Kidney capillary endothelial cell (primary cell): ENCODE measurements at places on chromosomes 6 and 20.

- no peak for DNase-seq
These were observed 122.8 kb downstream of the CEBPB start for GRCh38 chr20:50313522-50313820.

GRCh38 chr6:160429620-160429895 is 81.4 kb downstream of the SLC22A3 start:
- no peak for DNase-seq

- no peak for DNase-seq
These were observed 190.2 kb downstream of the MOXD1 start for GRCh38 chr6:132210886-132211563.

DNA sequence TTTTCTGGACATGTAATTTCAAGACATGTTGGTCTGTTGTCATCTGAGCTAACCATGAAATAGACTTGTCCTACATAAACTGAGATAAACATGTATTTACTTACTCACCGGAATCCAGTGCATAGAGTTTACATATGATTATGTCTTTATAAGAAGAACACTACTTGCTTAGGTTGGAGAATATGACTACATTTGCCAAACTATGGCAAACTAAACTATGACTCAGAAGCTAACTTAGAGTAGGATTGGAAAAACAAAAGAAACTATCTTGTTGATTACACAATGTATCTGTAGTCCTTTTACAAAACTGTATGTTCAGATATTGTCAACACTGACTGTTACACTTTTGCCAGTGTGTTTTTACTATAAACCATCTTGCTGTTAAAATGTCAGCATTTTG is 113.3 kb downstream of the CRYBG1 start:
- no peak for DNase-seq

- DNase-seq, result no peak
These were observed 259.2 kb downstream of the ADGB start for GRCh38 chr6:146857980-146858347.

DNA sequence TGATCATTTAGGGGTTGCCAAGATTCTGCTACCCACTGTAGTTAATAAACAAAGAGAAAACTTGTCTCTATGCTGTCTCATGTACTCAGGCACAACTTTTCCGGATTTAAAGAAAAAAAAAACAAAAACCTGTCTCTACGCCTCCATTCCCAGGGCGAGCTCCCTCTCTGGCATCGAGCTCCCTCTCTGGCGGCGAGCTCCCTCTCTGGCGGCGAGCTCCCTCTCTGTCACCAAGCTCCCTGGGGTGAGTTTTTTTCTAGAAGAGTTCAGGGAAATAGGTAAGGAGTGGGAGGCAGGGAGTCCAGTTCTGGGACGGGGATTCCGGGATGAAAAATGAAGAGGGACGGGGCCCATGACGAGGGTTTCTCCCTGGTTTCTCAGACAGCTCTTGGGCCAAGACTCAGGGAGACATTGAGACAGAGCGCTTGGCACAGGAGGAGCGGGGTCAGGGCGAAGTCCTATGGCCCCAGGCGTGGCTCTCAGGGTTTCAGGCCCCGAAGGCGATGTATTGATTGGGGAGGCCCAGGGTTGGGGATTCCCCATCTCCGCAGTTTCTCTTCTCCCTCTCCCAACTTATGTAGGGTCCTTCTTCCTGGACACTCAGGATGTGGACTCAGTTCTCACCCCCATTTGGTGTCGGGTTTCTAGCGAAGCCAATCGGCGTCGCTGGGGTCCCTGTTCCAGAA is 16.5 kb upstream of the HLA-A start:
- DNase-seq, result no peak

DNA sequence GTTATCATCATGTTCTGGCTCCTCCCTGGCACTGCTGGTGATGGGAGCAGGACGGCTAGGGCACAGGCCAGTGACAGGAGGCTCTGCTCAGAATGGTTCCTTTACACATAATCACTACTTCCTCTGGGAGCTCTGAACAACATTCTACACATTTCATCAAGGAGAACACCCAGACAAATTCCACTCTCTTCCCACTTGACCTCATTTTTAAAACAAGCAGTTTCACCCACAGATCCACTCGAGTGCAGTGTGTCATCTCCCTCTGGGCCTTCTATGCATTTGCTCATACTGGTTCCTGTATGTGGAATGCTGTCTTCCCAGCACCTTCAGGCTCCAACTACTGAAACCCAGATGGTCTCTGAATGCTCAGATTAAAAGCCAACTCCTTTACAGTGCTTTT is 84.8 kb downstream of the ELOVL5 start:
- no peak for DNase-seq

GRCh38 chr6:43698584-43699349 is 11.2 kb upstream of the MRPS18A start:
- peak; percentile 21 for DNase-seq

DNA sequence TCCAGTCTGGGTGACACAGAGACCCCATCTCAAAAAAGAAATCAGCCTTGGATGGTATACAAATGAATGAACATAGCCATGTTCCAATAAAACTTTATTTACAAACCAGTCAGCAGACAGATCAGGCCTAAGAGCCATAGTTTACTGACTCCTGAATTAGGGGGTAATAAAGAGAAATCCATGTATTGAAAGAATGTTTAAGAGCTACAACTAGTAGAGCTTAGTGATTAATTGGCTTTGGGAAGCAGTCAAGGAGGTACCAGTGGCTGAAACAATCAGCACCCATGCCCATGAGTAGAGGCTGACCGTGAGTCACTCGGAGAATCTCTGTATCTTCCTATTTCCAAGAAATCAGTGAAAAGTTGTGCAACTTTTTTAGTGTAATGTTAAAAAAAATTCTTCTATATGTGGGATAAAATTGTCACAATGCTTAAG is 223.6 kb upstream of the RREB1 start:
- DNase-seq, result no peak

- DNase-seq, result no peak
These were observed 21.7 kb downstream of the ABHD12 start for GRCh38 chr20:25368976-25369375.

- DNase-seq, result no peak
These were observed 46.6 kb downstream of the PRSS35 start for GRCh38 chr6:83558975-83559374.

GRCh38 chr6:156515242-156515641 is 261.9 kb upstream of the ARID1B start:
- DNase-seq, result no peak

- DNase-seq, result no peak
These were observed 35.5 kb upstream of the MAFB start for GRCh38 chr20:40724566-40724965.

DNA sequence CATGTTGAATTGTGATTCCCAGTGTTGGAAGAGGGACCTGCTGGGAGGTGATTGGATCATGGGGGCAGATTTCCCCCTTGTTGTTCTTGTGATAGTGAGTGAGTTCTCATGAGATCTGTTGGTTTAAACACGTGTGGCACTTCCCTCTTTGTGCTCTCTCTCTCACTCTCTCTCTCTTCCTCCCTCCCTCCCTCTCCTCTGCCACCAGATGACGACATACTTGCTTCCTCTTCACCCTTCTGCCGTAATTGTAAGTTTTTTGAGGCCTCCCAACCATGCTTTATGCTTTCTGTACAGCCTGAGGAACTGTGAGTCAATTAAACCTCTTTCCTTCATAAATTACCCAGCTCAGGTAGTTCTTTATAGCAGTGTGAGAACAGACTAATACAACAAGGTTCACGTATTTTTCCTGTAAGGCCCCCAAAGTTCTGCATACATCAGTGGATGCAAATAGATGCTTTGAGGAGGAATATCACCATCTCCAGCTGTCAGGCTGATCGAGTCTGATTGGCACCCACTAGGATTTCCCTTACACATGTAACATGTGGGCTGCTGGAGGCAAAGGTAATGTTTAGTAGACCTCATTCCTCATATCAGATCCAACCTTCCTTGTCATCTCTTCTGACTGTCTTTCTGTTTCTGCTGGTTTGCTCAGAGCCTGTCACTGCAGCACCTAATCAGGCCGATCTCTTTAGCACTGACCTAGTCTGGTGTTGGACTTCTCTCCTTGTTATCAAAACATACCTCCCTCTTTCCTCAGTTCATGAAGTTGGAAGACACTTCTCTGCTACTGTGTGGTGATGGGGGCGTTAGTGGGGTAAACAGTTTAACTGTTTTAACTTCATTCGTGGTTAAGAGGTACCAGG is 54.3 kb upstream of the BACH2 start:
- no peak for DNase-seq

DNA sequence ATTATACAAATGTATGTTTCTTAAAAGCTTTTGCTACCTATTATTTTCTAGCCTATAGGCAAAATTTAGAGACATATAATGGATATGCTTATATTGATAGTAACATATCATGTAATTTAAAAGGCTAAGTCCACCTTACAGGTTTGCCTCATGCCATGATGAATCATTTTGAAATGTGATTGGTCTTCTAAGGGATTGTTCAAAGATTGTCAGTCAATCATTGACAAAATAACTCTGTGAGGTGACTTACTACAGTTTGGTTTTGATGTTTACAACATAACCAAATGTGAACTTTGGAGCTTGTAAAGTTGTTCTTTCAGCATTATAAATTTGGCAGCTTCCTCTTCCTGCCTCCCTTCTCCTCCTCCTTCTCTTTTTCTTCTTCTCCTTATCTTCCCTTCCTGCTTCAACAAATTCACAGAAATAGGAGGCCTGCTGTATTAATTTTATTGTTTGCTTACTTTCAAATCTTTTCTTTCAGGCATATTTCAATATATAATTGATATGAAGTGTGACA is 39.7 kb upstream of the ZFP64 start:
- no peak for DNase-seq

DNA sequence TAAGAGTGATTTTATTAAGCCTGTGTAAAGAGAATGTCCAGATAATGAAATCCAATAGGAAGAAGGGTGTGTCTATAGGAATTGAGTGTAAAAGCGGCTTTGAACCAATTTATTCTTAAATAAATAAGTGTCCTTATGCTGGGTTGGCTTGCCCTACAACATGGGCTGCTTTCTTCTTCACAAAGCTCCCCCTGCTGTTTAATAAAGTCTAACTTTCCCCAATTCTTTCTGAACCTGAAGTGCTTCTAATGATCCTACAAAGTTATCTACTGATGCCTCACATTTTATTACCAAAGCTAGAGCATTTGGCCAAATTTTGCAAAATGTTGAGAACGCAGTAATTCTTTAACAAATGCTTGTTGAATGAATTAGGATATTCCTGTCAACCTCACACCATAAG is 36.3 kb upstream of the SIRT5 start:
- no peak for DNase-seq

DNA sequence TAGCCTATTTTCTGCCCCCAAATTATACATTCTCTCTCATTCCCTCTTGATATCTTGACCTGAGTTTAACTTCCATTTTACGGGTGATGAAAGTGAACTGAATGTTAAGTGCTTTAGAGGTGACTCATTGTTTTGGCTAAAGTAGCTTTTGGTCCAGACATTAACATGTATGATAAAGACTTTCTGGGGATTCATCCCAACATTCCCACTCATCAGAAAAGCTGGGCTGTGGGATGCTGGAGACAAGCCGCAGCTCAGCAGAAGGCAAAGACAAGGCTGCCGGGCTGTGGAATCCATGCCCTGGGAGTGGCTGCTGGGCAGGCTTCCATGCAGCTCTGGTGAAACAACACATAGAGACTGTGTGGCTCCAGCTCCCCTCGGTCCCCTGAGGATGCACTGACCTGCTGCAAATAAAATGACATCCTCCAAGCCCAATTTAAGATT is 89.9 kb upstream of the SYNDIG1 start:
- DNase-seq, result no peak

- DNase-seq, result no peak
These were observed 14.9 kb upstream of the BLOC1S5 start for GRCh38 chr6:8079126-8079525.

DNA sequence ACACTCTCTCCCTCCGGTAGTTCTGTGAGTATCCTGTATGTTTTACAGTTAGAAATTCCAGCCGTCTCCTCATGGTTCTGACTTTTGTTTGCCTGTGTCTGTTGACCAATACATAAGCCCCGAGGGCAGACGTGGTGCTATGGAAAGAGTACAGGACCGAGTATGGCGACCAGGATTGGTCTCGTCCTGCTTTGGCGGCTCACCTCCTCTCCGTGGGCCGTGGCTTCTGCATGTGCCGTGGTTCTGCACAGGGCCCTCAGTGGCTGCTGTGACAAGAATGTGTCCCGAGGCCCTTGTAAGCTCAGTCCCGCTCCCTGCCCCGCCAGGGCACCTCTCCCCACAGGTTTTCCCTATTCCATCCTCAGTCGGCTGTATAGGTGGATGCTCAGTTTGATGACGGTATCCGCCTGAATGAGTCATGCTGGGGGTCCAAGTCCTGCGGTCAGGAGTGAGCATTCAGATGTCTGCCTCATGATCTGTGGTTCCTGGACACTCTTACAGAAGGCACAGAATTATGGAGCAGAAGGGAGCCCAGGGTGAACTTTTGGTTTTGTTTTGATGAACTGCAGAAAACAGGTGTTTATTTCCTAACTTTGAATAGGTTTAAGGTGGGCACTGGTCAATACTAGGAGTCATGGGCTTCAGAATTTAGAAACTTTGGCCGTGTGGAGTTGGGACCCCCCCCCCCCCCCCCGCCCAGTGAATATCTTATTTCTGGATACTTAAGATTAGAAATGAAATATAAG is 1.2 kb downstream of the ARFGAP1 start:
- peak; percentile 36 for DNase-seq

DNA sequence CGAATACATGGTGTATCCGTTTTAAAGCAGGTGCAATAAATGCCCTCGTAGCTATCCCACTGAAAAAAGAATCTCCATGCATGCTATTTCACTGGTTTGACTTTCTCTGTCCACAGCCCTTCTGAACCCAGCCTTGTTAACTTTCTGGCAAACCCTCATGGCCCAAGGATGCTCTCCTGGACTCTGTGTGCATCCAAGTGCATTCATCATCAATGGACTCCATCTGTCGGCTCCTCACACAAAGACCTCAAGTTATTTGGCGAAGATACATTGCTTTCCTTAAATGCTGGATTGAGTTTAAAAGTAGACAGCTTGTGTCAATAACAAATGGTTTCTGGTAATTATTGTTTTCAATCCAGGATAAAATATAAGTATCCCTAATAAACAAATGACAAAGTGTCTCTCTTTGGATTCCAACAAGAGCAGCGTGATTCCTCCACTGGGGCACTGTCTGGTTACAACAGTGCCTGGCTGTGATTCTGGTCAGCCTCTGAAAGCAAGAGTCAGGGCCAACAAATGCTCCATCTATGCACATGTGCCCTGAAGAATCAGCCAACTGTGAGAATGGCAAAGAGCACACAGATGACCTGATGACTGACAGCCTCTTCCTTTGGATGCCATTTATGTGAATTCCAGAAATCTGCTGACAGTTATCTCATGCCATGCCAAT is 55.7 kb downstream of the FYN start:
- no peak for DNase-seq

GRCh38 chr6:90107771-90108282 is 188.8 kb downstream of the BACH2 start:
- DNase-seq, result no peak

GRCh38 chr6:13259393-13259792 is 68.9 kb downstream of the TBC1D7 start:
- DNase-seq, result no peak

- DNase-seq, result no peak
These were observed 79.9 kb upstream of the CCDC167 start for GRCh38 chr6:37579444-37580067.
